ENCODE measurements at places on chromosomes 2 and 18.

DNA sequence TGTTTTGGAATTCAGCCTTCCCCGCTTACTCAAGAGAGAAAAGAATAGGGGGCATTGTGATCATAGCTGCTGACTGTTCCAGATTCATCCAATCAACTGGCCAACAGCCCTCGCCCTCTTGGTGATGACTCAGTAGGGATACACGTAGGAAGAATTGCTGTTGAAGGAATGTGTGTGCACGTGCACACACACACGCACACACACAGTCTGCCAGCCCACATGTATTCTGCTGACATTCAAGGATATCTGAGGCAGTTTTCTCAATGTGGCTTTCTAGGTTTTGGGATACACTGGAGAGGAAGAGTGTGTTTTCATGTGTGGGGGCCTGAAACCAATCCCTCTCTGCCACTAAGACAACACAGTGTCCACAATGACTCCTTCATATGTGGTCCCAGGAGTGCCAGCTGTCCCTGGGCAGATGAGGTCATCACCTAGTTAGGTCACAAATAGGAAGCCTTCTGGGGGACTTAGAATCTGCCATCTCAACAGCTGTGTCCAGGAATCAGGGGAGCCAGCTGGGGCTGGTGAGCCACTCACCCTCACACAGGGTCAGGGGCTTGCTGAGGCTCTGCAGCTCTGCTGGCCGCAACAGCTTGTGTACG is 352.6 kb downstream of the SS18 start:
- DNase-seq = no peak

- DNase-seq = no peak
Observed at GRCh38 chr2:71069376-71069775, 928 bp downstream of the NAGK start.

DNA sequence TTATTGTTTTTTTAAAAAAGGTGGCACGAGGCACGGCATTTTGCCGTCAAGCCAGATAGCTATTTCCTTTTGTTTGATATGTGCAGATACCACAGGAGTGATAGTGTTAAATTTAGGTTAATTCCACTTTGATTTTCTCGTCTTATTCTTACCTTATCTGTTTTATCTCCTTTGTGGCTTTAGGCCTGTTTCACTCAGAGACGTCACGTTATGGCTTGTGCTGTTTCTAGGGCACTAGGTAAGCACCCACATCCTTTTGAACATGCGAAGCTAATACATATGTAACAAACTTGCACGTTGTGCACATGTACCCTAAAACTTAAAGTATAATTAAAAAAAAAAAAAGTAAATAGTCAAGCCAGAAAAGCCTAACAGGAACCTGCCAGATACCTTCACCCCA is 57.8 kb downstream of the C18orf63 start:
- no peak for DNase-seq

- no peak for DNase-seq
Observed at GRCh38 chr2:140880573-140880972, 1250.2 kb downstream of the LRP1B start.

DNA sequence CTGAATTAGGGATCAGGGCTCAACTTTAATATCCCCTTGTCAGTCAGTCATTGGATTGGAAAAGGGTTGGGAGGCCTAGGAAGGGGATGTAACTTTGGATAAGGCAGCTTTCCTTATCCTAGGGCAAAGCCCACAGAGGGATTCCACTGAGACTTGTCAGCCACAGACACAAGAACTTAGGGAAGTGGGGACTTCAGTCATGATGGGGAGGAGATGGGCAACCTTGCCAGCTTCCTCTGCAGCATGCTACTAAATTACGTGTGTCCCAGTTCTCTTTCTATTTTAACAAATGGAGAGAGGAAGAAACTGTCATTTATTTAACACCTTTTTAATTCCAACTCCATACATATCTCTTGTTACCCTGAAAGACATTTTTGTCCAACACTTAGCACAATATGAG is 237.8 kb downstream of the WDR7 start:
- no peak for DNase-seq

All from SW 1271 (cell line).